Activated naive CD8-positive, alpha-beta T cell treated with anti-CD3 and anti-CD28 coated beads, Interleukin-2, amount 10 ng/mL, durations not matched to agents 7 days and 5 days (primary cell): ENCODE measurements at places on chromosomes 1 and 21.

- DNase-seq: no peak
Observed at GRCh38 chr1:194133152-194133551, 946.7 kb upstream of the B3GALT2 start.

- no peak for DNase-seq
Observed at GRCh38 chr1:99986656-99987225, 16.9 kb downstream of the SLC35A3 start.

DNA sequence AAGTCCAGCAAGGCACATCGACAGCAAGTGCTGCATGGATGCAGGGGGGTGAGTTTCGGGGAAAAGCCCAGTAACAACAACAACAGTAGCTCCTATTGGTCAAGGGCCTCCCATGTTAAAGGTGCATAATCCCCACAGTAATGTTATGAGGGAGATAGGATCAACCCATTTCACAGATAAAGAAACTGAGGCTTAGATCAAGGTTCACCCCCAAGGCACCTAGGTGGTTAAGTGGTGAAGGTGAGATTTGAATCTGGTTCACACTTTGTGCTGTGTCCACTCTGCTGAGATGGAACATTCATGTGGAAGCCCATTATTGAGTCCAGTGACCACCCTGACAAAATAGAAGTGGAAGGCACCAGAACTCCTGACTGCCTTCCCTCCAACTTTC lies 24.9 kb downstream of the PHGDH start:
- no peak for DNase-seq

GRCh38 chr1:17688217-17688810 lies 66.8 kb upstream of the ACTL8 start:
- DNase-seq: no peak

- no peak for DNase-seq
Observed at GRCh38 chr1:59704716-59705115, 110.0 kb upstream of the HOOK1 start.

- DNase-seq: no peak
Observed at GRCh38 chr1:216248628-216249027, 174.6 kb downstream of the USH2A start.

- DNase-seq: no peak
Observed at GRCh38 chr1:32858791-32859190, 11.9 kb downstream of the FNDC5 start.

GRCh38 chr1:165826565-165827267 lies 698 bp upstream of the UCK2 start:
- no peak for DNase-seq

GRCh38 chr21:43847301-43847700 lies 17.7 kb upstream of the AGPAT3 start:
- no peak for DNase-seq

DNA sequence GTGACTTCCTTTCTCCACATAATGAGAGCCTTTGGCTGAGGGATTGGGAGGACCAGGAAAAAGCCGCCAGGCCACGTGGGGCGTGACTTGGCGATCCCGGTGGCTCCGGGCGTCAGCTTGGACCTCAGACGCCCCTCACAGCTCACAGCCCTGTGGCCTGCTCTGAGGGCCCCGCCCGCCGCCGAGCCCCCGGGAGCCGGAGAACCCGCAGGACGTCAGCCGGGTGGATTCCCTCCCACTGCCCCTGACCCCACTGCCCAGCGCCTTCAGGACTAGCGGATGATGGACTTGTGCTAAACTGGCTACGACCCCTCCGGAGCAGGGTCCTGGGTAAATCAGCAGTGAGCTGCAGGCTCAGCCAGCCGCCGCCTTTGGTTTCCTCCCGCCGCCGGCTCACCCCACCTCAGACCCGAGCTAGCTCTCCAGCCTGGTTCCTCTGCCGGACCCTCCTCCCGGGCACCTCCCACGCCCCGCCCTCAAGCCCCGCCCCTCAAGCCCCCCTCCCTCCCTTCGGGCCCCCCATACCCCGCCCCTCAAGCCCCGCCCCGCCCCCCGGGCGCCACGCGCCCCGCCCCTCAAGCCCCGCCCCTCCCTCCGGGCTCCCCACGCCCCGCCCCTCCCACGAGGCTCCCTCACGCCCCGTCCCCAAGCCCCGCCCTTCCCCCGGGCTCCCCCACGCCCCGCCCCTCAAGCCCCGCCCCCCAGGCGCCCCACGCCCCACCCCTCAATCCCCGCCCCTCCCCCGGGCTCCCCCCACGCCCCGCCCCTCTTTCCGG lies 10.0 kb upstream of the FAAP20 start:
- DNase-seq: no peak

- DNase-seq: no peak
Observed at GRCh38 chr1:10519016-10519417, 44.3 kb downstream of the PEX14 start.

GRCh38 chr1:157105988-157106812 lies 6.6 kb upstream of the ETV3L start:
- no peak for DNase-seq

DNA sequence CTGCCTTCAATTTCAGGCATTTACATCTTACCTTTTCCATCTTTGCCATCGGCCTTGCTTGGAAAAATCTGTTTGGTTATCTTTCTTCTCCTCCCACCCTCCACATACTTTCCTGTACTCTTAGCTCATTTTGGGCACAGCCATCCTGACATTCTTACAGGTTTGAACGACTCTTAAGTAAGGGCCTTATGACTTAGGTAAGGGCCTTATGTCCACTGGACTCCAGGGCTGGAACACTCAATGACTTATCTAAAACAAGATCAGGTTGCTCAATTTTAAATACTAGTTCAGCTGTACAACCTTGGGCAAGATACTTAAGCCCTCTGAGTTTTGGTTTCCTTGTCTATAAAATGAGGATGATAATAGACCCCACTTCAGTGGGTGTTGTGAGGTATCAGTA lies 40.9 kb downstream of the C1orf21 start:
- no peak for DNase-seq

DNA sequence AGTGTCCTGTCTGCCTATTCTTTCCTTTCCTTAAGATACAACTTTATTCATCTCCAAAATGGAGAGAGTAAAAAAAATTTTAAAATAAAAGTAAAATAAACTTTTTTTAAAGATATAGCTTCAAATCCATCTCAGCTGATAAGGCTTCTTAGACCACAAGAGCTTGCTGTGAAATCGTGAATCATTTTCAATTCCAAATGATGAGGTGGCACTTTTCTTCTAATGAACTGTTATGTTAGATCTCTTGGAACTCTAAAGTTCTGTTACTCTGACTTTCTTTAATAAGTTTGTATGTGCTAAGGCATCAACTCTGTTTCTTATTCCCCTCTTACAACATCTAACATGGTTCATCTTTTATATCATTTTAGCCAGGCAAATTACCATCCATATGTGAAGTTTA lies 4.5 kb downstream of the SH3GLB1 start:
- DNase-seq: no peak

DNA sequence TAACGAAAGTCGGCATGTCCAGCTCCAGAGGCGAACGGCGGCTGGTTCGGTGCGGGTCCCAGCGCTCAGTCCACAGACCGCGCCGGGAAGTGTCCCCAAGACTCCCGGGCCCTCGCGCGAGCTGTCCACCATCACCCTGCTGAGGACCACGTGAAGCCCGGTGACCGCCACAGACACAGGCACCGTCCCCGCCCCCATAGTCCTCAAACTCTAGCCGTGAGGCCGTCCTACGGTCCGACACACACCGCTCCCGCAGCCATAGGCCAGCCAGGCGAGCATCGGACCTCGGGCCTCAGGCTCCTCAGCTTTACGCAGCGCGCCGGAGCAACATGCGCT lies 535 bp downstream of the SETD4 start:
- no peak for DNase-seq

DNA sequence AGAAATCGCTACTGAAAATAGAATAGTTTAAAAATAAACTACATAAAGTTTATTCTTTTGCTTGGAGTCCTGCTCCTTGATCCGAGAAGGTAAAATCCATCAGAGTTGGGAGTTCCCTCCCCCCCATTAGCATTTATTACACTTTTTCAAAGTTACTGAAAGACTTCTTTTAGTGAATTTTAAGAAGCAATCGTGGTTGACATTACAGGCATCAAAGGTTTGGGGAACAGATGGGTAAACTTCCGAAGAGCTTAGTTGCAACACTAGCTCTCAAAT lies 31.0 kb upstream of the NFIA start:
- DNase-seq: no peak

GRCh38 chr21:31483146-31483545 lies 139.1 kb upstream of the TIAM1 start:
- no peak for DNase-seq

DNA sequence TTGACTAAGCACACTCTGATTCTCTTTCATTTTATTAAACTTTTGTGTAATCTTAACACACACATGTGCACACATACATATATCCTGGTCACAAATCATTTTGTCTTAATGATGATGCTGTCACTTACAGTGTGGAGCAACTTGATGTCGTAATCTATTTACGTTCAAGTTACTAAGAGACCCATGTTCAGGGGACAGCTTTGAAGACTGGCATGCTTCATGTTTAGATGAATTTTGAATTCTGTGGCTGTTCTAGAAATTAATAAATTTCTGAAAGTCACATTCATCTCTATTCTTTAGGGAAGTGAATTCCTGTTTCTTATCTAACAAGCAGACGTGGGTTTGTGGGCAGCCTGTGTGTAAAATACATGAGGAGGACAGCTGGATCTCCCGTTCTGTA lies 1637.8 kb downstream of the PLA2G4A start:
- no peak for DNase-seq

DNA sequence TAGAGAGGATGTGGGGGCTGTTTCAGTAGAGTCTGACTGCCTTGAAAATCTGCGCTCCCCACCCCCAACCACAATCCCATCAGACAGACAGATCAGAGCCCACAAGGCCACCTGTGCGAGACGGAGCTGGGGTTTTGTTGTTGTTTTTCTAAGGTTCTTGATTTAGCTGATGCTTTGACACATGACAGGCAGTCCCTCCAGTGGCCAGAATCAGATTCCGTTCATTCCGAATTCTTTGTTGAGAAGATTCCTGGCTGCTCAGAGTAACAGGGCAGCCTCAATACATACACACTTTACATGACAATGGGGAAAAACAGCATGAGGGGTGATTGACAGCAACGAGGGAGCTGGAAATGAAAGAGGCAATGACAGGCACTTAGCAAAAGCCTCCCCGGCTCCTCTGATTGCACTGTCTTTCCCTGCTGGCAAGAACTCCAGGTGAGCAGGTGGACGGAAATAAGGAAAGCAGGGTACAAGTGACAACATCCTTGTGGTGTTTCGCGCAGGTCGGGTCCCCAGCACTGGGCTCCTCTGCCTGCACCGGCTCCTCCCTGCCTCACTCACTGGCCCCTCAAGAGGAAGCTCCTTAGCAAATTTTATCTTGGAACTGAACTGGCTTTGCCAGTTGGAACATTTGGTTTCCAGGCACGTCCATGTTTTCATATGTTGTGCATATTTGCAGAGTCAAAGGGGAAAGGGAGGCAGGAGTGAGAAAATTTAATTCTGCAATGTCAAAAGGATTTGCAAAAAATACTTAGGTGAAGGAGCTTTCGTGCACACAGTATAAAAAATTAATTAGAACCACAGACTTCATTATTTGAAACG lies 148.7 kb downstream of the PGBD5 start:
- peak; percentile 29 for DNase-seq

DNA sequence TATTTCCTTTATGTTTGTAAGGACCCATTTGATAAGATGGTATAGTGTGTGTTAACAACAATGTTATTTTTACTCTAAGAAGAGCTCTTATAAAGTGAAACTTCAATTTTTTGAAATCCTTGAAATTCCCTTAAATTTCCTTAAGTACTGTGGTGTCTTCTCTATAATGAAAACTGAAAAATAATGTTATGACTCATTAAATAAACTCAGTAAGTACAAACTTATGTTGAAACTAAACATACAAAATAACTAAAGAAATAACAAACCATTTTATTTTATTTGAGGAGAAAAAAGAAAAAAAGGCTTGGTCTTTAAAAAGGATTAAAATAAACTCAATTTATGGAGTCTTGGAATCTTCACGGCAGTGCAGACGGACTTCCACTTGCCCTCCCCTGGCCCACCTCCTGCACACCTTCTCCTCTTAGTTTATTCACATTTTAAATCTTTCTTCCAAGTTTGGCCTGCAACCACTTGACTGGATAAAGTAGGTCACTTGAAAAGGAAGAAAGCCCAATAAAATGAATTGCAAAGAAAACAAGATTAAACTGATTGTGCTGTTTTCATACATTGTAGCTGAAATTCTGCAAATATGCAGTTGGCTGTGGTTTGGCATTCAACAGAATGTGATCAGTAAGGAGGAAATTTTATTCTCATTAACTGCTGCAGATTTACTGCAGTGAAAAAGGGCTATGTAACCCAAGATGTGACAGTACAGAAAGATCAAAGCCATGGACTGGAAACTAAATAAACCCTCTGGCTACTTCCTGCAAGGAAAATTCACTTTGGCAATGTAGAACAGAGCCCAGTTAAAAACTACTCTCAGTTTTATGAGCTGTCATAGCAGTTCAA lies 48.5 kb upstream of the SCYL3 start:
- no peak for DNase-seq

- DNase-seq: no peak
Observed at GRCh38 chr1:12405325-12406210, 175.7 kb downstream of the VPS13D start.

GRCh38 chr1:64112281-64112680 lies 91.1 kb upstream of the UBE2U start:
- no peak for DNase-seq

- no peak for DNase-seq
Observed at GRCh38 chr1:93671099-93671621, 10.5 kb downstream of the BCAR3 start.

GRCh38 chr1:101309334-101310311 lies 72.8 kb downstream of the S1PR1 start:
- peak; percentile 77 for DNase-seq

GRCh38 chr1:146031476-146031875 lies 9.9 kb upstream of the HJV start:
- DNase-seq: no peak

DNA sequence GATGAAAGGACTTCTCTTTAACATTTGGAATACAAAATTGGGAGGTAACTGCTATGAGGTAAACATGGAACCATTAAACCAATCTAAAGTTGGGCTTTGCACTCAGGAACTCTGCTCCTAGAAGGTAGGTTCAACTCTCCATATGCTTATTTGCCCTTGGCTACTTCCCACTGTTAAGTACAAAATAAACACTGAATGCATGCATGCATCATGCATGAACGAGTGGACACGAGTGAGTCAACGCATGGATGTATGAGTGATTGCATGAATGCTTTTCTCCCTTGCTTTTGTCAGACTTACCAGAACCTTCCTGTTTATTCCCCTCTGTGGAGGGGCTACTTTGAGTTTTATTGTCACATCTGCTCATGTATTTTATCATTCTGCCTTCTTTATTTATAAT lies 42.4 kb upstream of the RUNX1 start:
- no peak for DNase-seq
